ENCODE measurements at places on chromosomes 16 and 17.

DNA sequence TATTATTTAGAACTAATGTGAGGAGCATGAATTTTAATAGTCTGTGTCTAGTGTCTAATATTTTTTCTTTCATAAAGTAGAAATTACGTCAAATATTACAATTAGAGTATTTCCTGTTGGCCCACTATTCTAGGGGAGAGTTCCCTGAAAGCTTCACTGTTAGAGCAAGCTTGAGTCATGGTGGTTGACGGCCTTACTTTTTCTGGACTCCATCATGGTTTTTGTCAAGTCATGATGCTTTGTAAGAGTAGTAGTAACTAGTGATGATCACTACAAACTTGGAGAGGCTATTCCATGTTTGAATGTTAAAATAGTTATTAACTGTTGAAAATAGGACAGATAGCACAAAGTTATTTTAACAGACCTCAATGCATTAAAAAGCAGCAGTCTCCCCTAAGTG, 1.7 kb downstream of the PSMD11 start:
- DNase-seq = no peak

- no peak for DNase-seq
Measured at GRCh38 chr17:60372790-60373483, 19.0 kb downstream of the USP32 start.

GRCh38 chr16:14389359-14389758, 240.7 kb downstream of the PARN start:
- DNase-seq = no peak

DNA sequence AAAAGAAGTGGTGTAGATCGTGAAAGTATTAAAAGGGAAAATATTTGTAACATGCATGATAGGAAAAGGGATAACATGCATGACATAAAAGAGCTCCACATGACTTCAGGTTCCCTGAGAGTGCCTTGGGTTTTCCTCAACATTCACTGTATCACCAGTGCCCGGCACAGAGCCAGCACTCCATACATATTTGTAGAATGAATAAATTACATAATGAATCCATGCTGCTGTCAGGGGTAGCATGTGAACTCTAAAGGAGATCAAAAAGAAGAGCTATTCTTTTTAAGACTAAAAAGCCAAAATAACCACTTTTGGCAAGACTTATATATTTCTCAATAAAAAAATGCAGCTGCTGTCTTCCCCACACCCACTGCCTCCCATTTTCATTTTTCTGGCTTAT, 2.7 kb upstream of the ZNF594 start:
- no peak for DNase-seq

DNA sequence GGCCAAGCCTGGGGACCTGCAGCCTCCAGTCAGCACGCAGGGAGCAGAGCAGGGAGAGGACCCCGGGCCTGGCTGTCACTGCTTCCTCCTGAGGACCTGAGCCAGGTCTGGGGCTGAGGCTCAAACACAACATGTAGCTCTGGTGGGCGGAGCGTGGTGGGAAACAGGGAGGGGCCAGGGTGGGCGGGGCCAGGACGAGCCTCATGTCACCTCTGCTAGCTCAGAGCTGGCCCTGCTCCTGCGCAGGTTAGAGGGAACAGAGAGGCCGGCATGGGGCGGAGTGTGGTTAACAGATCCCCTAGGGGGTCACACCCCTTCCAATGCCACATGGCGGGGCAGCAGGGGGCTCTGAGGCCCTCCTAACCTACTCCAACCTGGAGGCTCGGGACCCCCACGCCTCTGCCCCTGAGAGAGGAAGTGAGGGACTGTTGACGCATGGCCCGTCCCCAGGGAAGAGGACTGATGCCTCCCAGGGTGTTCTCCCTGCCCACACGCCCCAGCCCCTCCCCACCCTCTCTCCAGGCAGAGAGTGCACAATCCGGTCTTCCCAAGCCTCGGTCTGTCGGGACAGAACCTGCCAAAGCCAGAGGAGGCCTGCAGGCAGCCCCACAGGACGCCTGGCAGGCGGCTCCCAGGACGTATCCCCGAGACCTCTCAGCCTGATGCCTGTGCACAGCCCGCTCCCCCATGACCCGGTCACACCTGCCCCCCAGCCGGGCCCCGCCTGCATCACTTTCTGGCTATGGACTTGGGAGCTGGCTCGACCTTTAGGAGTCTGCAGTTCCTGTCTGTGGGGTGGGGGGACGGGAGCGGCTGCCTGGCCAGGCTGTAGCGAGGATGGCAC, 15.2 kb downstream of the PIEZO1 start:
- no peak for DNase-seq

GRCh38 chr17:50062293-50063243, 6.7 kb downstream of the ITGA3 start:
- DNase-seq = no peak

- no peak for DNase-seq
Measured at GRCh38 chr17:43620581-43620980, 41.1 kb downstream of the MEOX1 start.

- no peak for DNase-seq
Measured at GRCh38 chr17:917941-918740, 61.4 kb downstream of the NXN start.

- no peak for DNase-seq
Measured at GRCh38 chr16:61817583-61818278, 218.5 kb downstream of the CDH8 start.

DNA sequence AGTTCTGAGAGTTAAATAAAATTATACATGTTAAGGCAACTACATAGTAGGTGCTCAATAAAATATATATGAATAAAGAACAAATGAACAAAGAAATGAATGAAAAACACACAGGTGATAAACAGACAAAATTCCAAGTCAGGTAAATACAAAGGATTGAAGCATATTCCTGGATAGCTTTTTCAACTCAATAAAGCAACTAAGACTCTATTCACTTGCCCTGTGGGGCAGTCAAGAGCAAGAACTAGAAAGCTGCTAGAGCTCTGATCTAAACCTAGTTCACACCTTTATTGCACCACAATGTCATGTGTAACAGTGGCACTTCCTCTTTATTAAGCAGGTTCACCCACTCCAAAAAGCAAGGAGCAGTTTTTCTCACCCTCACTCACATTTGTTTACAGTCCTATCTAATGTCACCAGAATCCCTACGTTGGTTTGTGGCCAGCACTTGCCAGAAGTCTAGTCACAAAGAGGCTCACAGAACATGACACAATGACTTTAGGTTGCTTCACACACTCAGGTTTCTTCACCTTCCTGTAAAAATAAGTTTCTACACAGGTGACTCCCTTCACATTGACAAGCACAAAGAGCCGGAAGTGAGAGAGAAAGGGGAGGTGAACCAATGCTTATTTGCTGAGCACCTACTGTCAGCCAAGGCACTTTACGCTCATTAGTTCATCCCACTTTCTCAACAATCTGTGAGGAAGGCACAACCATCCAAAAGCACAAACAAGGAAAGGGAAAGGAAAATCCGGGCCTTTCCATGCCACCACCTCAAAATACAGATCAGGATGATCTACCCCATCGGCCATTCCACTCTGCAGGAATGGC, 70.8 kb downstream of the XPO6 start:
- no peak for DNase-seq

DNA sequence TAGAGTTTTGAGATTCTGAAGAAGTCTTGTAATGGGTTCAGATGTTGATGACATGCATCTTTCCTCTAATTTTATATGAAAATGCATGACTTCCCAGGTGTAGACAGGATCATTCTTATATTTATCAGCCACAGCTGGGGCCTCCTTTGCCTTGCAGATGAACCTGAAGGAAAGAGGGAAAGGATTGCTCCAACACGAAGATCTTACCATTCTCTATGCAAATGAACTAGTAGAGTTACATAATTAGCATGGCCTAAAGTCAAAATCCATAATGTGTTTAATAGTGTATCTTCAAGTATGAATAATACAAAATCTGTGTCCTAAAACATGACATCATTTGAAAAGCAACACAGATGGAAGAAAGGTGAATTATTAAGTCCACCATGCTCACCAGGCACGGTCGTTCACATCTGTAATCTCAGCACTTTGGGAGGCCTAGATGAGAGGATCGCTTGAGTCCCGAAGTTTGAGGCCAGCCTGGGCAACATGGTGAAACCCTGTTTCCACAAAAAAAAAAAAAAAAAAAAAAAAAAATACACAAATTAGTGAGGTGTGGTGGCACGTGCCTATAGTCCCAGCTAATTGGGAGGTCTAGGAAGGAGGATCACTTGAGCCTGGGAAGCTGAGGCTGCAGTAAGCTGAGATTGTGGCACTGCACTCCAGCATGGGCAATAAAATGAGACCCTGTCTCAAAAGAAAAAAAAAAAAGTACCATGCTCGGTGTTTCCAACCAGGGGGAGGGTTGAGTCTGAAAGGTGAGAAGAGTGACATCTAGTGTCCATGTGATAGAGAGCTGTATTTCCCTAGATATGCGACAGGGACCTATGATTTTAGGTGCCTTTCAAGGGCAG, 6.3 kb downstream of the VWA3A start:
- DNase-seq = no peak

- no peak for DNase-seq
Measured at GRCh38 chr17:68835071-68835470, 120.1 kb downstream of the ABCA8 start.

DNA sequence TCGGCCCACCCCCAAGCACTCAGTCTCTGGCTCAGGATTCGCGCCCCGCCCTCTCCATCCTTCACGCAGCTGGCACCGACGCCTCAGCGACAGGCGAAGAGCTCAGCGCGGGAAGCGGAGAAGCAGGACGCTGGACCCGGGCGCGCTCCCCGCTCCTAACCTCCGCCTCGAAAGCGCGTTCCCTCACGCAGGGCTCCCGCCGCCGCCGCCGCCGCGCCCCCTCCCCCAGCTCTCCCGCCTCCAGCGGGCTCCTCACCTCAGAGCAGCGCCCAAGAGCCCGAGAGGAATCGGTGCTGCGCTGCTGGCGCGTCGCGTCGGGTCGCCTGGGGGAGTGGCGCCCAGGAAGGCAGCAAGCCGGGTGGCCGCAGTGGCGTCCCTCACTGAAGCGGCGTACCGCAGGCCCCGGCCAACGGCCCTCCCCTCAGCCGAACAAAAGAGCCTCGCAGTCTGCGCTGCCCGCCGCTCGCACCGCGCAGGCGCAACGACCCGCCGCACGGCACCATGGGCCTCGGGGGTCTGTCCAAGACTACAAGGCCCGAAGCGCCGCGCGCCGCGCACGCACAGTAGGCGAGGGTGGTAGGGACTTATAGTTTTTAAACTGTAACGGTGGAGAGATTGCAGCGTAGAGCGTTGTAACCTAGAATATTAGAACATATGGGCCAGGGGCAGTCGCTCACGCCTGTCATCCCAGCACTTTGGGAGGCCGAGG, at the start of gene CBX1:
CBX1 (minus strand) TSS at position 467 of the 709 bp plus-strand sequence. CDS start 24,474 bp downstream, outside the sequence.
- DNase-seq = peak; percentile 89

DNA sequence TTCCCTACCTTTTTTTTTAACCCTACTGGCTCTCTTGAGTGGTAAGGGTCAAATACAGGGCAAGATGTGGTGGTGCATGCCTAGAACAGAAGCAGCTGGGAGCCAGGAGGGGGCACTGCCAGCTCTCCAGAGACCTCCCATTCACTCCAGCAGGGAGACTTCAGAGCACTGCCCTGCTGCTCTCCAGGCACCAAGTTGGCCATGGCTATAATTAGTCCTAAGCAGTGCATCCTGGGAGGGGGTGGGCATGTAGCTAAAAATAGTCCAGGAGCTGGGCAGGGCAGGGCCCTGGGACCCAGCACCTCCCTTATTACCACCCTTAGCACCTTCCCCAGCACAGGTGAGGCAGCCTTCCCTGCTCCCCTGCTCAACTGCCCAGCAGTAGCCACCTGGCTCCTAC, 3.5 kb downstream of the CORO6 start:
- no peak for DNase-seq

DNA sequence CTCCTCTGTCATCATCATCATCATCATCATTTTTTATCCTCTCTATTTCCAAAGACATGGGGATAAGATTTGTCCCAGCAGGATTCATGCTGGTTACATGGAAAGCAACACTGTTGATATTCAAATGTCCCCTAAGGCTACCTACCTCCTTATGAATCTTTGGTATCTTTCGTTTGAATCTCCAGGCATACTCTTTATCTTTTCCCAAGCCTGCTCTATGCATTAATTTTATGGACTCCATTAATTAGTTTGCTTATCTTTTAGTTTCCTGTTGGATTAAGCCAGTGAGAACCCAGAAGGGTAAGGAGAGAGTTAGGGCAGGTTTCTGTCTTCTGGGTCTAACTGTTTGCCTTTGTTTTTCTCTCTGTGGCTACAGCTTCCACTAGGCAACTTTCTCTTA, 129.6 kb upstream of the GOT2 start:
- no peak for DNase-seq

DNA sequence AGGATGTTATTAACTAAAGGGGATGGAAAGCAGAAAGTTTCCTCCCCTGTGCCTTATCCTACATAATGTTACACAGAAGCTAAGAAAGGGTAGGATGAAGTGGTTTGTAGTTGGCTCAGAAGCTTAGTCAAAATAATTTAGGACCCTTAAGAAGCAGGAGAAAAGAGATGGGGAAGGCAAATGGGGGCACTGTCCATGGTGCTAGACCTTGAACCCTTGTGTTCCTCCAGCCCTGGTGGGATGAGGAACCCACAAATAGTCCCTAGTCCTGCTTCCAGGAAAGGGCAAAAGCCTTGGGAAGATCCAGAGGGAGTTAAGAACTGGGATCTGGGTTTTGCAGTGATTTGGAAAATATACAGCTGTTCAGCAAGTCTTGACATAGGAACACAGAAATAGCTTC, 54.5 kb downstream of the SLC5A11 start:
- DNase-seq = no peak

Measured in stimulated activated CD4-positive, alpha-beta T cell treated with anti-CD3 and anti-CD28 coated beads, Interleukin-12 subunit alpha, Interleukin-12 subunit beta, amount 100 ng/mL, for 24 hours (primary cell).